ENCODE measurements at places on chromosomes 5 and 9. TPM values are rescaled to one million over a fixed set of nuclear protein-coding genes. Genes with fewer than 3 reads are reported as not detected.

- DNase-seq: no peak
- H3K27me3 ChIP-seq: peaks cover 56% of the 10 kb centered on the region
- H3K4me1 ChIP-seq: peaks cover 19% of the 10 kb centered on the region
- H3K4me3 ChIP-seq: peak overlapping the region; percentile 91
- peak overlapping the region; percentile 81 for H3K27ac ChIP-seq
- H3K36me3 ChIP-seq: peaks cover 4% of the 10 kb centered on the region
Measured at GRCh38 chr5:100902440-100903038, 543 bp downstream of the ST8SIA4 start.

GRCh38 chr9:135924628-135925338 is 17.4 kb upstream of the CAMSAP1 start:
- no peak for DNase-seq
- H3K36me3 ChIP-seq: no peaks in the 10 kb centered on the region
- H3K4me1 ChIP-seq: no peaks in the 10 kb centered on the region
- H3K27me3 ChIP-seq: no peaks in the 10 kb centered on the region
- no peak overlapping the region for H3K27ac ChIP-seq

- peak overlapping the region; percentile 22 for H3K4me3 ChIP-seq
- no peaks in the 10 kb centered on the region for H3K36me3 ChIP-seq
- H3K4me1 ChIP-seq: peaks cover 7% of the 10 kb centered on the region
- no peak for DNase-seq
Measured at GRCh38 chr9:109556061-109556460, 58.0 kb upstream of the PTPN3 start.

DNA sequence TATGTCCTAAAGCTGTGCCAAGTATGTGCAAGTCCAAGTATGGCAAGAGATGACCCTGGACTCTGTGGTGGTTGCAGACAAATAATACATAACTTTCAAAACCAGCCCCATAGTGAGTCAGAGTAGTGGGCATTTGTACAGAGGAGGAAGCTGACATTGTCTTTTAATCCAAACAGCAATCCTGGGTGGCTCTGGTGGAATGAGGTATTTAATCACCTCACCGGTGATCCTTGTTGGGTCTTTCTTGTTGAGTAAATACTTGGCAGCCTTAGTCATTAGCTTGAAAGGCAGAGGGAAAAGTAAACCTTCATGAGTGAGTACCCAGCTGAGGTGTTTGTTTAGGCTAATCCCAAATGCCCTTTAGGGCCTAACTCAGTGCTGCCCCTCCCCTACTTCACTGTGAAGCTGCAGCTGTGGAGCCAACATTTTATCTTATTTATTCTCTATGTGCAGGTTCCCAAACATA is 148.7 kb upstream of the SLC12A2 start:
- peaks cover 3% of the 10 kb centered on the region for H3K36me3 ChIP-seq
- H3K27ac ChIP-seq: peak overlapping the region; percentile 94
- H3K4me1 ChIP-seq: peaks cover 26% of the 10 kb centered on the region
- H3K27me3 ChIP-seq: no peaks in the 10 kb centered on the region
- DNase-seq: no peak

DNA sequence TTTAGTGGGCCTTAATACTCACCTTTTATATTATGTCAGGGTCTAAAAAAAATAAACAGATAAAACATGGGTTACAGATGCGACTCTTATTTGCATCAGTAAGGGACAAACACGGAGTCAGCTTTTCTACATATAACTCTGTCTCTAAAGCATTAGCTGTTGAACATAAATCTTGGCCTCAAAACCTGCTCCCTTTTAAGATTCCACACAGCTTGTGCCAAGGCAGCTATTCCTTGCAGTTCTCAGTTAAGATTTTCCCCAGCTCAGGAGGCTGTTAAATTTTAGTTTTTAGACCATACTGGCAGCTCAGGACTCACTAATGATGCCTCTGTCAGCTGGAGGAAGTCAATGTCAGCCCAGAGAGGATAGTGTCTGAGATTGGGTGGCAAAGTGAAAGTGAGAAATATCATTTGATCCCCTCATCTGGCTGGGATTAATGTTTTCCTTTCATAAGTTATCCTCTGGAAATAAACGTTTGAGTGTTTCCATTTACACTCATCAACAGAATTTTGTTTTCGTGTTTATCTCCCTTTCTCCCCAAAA is 287.5 kb downstream of the ELAVL2 start:
- peaks cover 27% of the 10 kb centered on the region for H3K27me3 ChIP-seq
- no peak overlapping the region for H3K27ac ChIP-seq

DNA sequence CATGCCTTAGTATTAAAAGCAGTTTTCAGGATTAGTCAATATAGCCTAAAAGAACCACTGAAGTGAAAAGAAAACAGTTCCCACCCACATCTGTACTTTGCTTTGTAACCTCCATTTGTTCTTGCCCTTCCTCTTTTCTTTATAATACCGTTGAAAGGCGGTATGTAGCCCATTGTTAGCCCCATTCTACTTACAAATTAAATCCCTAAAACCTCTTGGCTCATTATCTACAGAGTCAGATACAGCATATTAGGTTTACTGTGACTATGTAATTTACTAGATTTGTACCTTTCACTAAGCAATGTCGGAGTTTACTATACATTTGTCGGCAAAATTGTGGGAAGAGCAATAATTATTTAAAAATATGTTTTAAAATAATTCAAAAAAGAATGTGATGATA is 17.3 kb downstream of the ALDH1A1 start:
- H3K4me3 ChIP-seq: no peak overlapping the region
- H3K4me1 ChIP-seq: no peaks in the 10 kb centered on the region
- no peaks in the 10 kb centered on the region for H3K27me3 ChIP-seq
- no peak overlapping the region for H3K27ac ChIP-seq
- no peaks in the 10 kb centered on the region for H3K36me3 ChIP-seq
- no peak for DNase-seq

- peaks cover 11% of the 10 kb centered on the region for H3K27me3 ChIP-seq
- DNase-seq: peak; percentile 36
- H3K36me3 ChIP-seq: no peaks in the 10 kb centered on the region
- H3K4me1 ChIP-seq: peaks cover 13% of the 10 kb centered on the region
- no peak overlapping the region for H3K4me3 ChIP-seq
Measured at GRCh38 chr9:114083666-114084065, 5.6 kb upstream of the AMBP start.

- no peak overlapping the region for H3K27ac ChIP-seq
- H3K36me3 ChIP-seq: no peaks in the 10 kb centered on the region
- H3K27me3 ChIP-seq: peaks cover 5% of the 10 kb centered on the region
- no peak for DNase-seq
- H3K4me1 ChIP-seq: no peaks in the 10 kb centered on the region
Measured at GRCh38 chr9:107782789-107783188, 293.2 kb upstream of the KLF4 start.

Gene LHX3
- total RNA-seq: 0.10 TPM

GRCh38 chr5:66647146-66647856 is 51.1 kb downstream of the MAST4 start:
- H3K4me3 ChIP-seq: no peak overlapping the region
- no peak for DNase-seq
- no peaks in the 10 kb centered on the region for H3K36me3 ChIP-seq
- no peaks in the 10 kb centered on the region for H3K27me3 ChIP-seq
- H3K4me1 ChIP-seq: no peaks in the 10 kb centered on the region
- no peak overlapping the region for H3K27ac ChIP-seq

GRCh38 chr5:128197896-128198522 is 114.4 kb downstream of the SLC12A2 start:
- no peak overlapping the region for H3K4me3 ChIP-seq
- H3K27ac ChIP-seq: no peak overlapping the region
- H3K4me1 ChIP-seq: peaks cover 22% of the 10 kb centered on the region
- peaks cover 7% of the 10 kb centered on the region for H3K36me3 ChIP-seq
- no peak for DNase-seq
- H3K27me3 ChIP-seq: peaks cover 7% of the 10 kb centered on the region

DNA sequence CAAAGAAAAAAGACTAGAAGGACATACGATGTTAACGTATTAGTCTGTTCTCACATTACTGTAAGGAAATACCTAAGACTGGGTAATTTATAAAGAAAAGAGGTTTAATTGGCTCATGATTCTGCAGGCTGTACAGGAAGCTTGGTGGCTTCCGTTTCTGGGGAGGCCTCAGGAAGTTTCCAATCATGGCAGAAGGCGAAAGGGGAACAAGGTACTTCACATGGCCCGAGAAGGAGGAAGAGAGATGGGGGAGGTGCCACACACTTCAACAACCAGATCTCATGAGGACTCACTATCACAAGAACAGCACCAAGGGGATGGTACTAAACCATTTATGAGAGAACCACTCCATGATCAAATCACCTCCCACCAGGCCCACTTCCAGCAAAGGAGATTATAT is 110.1 kb downstream of the CARTPT start:
- H3K4me3 ChIP-seq: no peak overlapping the region
- DNase-seq: no peak
- H3K36me3 ChIP-seq: peaks cover 4% of the 10 kb centered on the region
- peaks cover 9% of the 10 kb centered on the region for H3K27me3 ChIP-seq

- H3K4me3 ChIP-seq: no peak overlapping the region
- no peaks in the 10 kb centered on the region for H3K4me1 ChIP-seq
- no peaks in the 10 kb centered on the region for H3K36me3 ChIP-seq
- peaks cover 8% of the 10 kb centered on the region for H3K27me3 ChIP-seq
Measured at GRCh38 chr5:173394701-173395100, 66.5 kb upstream of the STC2 start.

Gene SPINK4
- total RNA-seq: not detected

GRCh38 chr5:133235696-133236426 is 184.0 kb downstream of the HSPA4 start:
- no peak for DNase-seq
- H3K4me3 ChIP-seq: no peak overlapping the region
- H3K27ac ChIP-seq: no peak overlapping the region
- peaks cover under 1% of the 10 kb centered on the region for H3K36me3 ChIP-seq

GRCh38 chr5:2832394-2832793 is 80.9 kb upstream of the IRX2 start:
- peaks cover 9% of the 10 kb centered on the region for H3K27me3 ChIP-seq
- no peak overlapping the region for H3K4me3 ChIP-seq
- peaks cover 17% of the 10 kb centered on the region for H3K4me1 ChIP-seq
- no peak for DNase-seq

DNA sequence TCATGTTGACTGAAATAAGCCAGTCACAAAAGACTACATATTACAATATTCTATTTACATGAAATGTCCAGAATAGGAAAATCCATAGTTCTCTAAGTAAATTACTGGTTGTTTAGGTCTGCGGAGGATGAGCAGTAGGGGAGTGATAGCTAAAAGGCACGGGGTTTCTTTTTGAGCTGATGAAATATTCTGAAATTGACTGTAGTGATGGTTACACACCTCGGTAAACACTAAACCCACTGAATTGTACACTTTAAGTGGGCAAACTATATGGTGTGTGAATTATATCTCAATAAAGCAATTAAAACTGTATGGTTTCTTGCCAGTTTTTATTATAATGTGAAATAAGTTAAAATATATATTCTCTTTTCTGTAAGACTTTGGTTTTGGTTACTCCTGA is 77.7 kb upstream of the TMED7 start:
- H3K27me3 ChIP-seq: no peaks in the 10 kb centered on the region
- no peak for DNase-seq
- no peaks in the 10 kb centered on the region for H3K36me3 ChIP-seq
- no peak overlapping the region for H3K4me3 ChIP-seq
- no peak overlapping the region for H3K27ac ChIP-seq

Gene SCGB3A1
- total RNA-seq: not detected
